PC-9 (cell line): ENCODE measurements at places on chromosomes 1 and 21.

DNA sequence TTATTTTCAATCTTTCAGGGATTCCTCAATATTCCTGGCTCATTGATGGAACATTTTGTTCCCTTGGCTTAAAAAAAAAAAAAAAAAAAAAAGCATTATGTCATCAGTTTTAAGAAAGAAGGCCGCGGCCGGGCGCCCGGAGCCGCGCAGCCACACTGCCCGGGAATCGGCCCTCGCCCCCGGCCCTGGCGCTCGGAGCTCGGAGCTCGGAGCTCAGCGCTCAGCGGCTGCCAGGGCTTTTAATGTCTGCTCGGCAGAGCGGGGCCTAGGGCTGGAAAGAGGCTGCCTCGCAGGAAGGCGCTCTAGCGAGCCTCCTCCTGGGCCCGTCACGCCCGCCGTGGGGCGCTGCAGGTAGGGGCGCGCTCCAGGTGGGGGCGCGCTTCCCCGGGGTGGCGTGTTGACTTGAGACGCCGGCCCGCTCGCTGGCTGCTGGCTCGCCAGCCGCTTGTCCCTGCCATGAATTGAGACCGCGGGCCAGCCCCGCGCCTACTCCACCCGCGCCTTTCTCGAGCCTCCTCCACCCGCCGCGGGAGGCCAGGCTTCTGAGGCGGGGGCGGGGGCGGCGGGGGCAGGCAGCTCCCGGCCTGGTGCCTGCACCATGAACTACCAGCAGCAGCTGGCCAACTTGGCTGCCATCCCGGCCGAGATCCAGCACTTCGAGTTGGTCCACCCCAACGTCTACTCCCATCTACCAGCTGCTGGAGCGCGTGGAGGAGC lies 5.4 kb upstream of the TDRD5 start:
- DNase-seq, result peak; percentile 69

DNA sequence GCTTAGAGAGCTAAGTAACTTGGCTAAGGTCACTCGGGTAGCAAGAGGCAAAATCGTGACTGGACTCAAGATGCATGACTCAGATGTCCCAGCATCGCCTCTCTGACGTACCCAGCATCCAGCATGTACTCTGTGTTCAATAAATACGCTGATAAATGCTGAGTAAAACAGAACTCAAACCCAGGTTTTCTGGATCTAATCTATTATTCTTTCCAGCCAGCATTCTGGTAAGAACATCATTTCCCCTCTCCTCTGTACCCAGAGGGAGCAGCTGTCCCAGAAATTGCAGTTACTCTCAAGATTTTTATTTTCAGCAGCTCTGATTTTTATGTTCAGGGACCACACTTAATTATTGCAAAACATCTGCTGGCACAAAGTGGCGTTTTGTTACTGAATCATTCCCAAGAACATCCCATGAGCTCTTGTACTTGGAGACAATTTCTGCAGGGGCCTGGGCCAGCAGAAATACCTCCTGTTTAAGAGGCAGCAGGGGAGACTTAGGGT lies 249.0 kb downstream of the PRDM2 start:
- DNase-seq, result no peak

- no peak for DNase-seq
Observed at GRCh38 chr1:195241066-195241465, 1367.2 kb downstream of the KCNT2 start.

- DNase-seq, result no peak
Observed at GRCh38 chr1:200857804-200858203, 15.0 kb upstream of the GPR25 start.

DNA sequence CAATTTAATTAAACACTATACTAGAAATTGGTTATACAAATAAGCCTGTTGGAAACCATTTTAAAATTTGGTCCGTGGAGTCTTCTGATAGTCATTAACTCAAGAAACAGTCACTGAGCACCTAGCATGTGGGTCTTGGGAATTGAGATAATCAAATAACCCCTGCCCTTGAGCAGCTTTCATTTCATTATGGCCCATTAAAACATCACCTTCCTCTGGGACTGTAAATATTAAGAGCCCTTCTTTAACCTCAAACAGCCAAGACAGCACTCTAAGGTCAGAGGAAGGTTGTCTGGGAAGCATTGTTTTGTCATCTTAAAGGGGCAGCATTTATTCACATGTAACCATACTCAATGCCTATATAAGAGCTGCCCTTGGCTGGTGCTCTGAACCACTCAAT lies 610.3 kb upstream of the USP24 start:
- DNase-seq, result no peak

GRCh38 chr1:234246638-234247116 lies 126.6 kb upstream of the COA6 start:
- no peak for DNase-seq

- DNase-seq, result no peak
Observed at GRCh38 chr1:39922251-39922688, 20.6 kb upstream of the MYCL start.

DNA sequence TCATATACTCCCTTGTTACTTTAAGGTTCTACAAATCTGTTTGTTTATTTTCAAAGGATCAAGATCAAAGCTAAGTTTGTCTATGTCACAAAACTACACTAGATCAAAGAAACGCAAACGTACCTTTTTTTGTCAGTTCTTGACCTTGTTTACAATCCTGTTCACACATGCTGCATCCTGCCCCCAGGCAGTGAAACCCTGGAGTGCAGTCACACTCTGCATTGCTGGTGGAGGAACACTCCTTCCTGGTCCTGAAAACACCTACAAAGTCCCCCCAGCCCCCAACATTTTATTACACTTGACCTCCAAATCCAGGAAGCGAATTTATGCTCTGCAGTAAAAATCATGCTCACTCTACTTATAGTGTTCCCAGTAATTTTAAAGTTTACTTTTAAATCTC lies 2.6 kb downstream of the TNFRSF9 start:
- DNase-seq, result no peak

DNA sequence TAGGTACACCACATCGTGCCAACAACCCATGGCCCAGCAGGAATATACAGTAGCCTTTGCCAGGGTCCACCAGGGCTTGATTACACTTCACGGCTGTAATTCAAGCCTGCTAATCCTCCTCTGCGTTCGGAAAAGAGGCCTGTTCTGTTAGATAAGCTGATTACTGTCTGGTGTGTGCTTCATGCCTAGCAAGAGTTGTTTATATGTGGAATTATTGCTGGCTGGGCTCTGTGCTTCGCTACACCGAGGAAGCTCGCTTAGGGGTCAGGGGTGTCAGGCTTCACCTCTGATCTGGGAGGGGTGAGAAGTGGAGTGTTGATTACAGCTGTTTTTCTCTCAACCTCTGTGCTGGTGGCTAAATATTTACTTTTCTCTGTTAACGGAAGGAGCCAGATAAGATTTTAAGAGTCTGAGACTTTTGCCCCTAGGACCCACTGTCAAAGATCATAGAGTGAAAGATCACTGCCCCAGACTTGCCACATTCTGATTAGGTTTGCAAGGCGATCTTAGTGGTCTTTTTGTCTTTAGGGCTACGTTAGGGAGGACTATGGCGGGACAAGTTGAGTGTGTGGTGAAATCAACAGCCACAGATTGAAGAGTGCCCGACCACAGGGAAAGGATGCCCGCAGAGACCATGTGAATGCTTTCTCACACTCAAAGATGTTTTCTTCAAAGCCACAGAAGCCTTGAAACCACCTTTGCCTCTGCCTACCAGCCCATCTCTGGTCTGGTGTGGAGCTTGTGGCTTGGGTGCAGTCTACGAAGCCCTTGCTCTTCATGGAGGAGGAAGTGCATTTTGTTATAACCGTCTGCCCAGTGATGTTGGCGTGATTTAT lies 216.1 kb downstream of the PBX1 start:
- DNase-seq, result no peak

DNA sequence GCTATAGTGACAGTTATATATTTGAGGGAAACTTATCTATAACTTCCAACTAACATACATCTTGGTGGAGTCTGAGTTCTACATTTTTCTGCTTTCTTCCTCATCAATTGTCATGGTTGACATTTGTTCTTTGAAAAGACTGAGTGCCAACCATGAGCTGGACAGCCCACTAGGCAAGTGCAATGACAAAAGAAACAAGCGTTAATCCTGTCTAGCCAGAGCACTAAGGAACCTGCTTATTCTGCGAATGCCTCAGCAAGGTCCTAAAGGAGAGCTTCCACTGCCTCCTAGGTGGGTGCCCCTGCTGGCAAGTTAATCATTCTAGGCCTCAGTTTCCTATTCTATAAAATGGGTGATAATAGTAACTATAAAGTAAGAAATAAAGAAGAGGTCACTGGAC lies 44.8 kb downstream of the IRF2BP2 start:
- DNase-seq, result peak; percentile 11

DNA sequence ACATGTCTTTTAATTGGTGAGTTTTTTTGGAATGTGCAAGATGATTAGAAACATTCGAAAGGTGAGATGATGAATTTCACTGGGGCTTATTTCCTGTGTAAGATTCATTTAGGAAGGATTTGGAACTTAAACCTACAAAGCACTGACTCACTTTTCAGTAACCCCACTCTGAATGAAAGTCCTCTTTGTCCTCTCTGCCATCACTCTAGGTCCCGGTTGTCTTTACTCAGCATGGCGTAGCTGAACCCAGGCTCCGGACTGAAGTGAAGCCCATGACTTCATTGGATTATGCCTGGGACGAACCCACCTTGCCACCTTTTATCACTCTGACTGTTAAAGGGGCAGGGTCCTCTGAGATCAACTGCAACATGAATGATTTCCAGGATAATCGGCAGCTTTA lies 139.4 kb downstream of the VPS13D start:
- DNase-seq, result no peak

- DNase-seq, result no peak
Observed at GRCh38 chr1:3176028-3176427, 107.0 kb downstream of the PRDM16 start.
